ENCODE measurements at places on chromosomes 5 and 9. TPM values are rescaled to one million over a fixed set of nuclear protein-coding genes. Genes with fewer than 3 reads are reported as not detected.

DNA sequence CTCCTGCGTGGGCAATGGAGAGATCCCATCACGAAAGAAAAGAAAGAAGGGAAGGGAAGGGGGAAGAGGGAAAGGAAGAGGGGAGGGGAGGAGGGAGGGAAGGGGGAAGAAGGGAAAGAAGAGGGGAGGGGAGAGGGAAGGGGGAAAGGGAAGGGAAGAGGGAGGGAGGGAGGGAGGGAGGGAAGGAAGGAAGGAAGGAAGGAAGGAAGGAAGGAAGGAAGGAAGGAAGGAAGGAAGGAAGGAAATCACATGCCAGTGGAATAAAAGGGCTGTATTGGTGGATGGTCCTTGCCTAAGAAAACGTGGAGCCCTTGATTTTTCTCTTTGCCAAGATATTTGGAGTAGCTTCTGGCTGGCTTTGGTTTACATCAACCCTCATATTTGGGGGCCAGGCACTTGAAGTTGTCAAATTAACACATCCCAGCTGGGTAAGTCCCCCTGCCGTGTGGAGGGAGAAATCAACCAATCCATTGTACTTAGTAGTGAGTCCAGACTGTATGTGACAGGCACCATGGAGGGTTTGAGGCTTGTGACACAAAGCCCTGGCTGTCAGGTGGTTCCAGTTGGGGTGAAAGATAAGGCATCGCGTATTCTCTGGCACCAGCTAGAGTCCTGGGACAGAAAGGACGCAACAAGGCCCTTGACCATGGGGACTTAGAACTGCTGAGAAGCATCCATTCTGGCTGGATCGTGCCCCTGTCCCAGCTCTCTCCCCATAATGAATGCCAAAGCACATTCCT, 23.7 kb downstream of the IDNK start:
- no peak overlapping the region for H3K4me3 ChIP-seq
- H3K4me1 ChIP-seq = no peaks in the 10 kb centered on the region
- H3K27ac ChIP-seq = no peak overlapping the region
- DNase-seq = no peak
- H3K27me3 ChIP-seq = no peaks in the 10 kb centered on the region

- H3K36me3 ChIP-seq = no peaks in the 10 kb centered on the region
- H3K4me1 ChIP-seq = peaks cover 32% of the 10 kb centered on the region
- no peak for DNase-seq
- no peak overlapping the region for H3K27ac ChIP-seq
- no peak overlapping the region for H3K4me3 ChIP-seq
These were observed 1.1 kb downstream of the HRCT1 start for GRCh38 chr9:35906923-35907699.

DNA sequence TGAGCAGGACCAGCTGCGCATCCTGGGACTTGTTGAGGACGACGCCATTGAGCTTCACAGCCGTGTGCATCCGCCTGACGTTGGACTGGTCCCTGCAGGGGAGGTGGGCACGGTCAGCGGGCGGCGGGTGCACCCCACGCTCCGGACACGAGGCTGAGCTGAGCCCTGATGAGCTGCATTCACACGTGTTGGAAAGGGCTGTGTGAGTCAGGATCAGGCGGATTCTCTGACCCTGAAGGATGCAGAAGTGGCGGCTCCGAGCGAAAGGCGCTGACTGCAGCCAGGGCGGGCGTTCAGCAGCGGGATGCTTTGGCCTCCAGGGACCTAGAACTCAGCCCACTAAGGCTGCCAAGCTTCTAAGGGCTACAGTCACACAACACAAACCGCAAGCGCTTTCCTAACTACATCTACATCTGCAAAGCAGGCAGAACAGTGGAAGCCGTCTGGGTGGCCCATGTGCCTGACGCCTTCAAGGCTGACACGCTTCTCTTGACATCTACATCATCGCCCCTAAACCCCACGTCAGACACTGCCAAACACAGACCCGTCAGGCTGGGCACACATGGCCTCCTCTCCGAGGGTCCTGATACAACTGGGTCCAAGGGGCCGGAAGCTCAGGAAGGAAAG, 44.9 kb downstream of the NKD2 start:
- no peak overlapping the region for H3K4me3 ChIP-seq
- H3K36me3 ChIP-seq = peaks cover 3% of the 10 kb centered on the region
- H3K4me1 ChIP-seq = no peaks in the 10 kb centered on the region
- no peak for DNase-seq

The FOXD4L5 gene
- 0.27 TPM for total RNA-seq

Measured in activated T-helper 1 cell treated with anti-CD3 and anti-CD28 coated beads, Interleukin-12 subunit alpha, Interleukin-12 subunit beta, Interleukin-2, Interleukin-4 antibody, amounts not matched to agents 30 ng/mL and 10 ng/mL and 1 ng/mL, durations not matched to agents 14 hours and 24 hours and 36 hours (primary cell).